DND-41 (cell line): ENCODE measurements at places on chromosomes 3 and 15.

- no peaks in the 10 kb centered on the region for H3K4me1 ChIP-seq
- no peak overlapping the region for H3K27ac ChIP-seq
- no peaks in the 10 kb centered on the region for H3K27me3 ChIP-seq
- no peak for DNase-seq
Measured at GRCh38 chr15:47551079-47551478, 166.2 kb upstream of the SEMA6D start.

DNA sequence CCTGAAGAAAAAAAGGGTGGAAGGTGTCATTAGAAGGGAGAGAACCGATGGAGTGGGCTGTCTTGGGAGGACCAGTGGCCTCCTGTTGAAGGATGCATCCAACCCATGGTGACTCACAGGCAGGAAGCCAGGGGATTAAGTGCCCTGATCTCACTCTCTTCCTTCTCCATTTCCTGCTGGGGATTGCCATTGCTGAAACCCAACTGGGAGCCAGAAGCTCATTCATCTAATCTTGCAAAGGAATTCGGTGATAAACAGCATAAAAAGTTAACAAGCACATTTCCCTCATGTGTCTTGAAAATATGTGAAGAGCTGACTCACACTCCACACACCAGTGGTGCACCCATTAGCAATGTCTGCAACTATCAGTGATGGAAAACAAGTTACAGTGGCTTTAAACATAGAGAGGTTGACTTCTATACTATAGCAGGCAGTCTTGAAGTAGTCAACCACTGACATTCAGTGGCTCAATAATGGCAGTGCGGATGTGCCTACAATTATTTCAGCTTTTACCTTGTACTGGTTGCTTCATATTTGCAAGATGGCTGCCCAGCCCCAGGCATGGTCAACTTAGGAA is 12.8 kb upstream of the CSRNP1 start:
- no peak overlapping the region for H3K27ac ChIP-seq
- DNase-seq, result no peak
- no peak overlapping the region for H3K4me3 ChIP-seq
- H3K27me3 ChIP-seq, result no peaks in the 10 kb centered on the region
- no peaks in the 10 kb centered on the region for H3K4me1 ChIP-seq

GRCh38 chr3:133197619-133198018 is 159.4 kb downstream of the TMEM108 start:
- no peak for DNase-seq
- no peaks in the 10 kb centered on the region for H3K27me3 ChIP-seq
- H3K4me1 ChIP-seq, result no peaks in the 10 kb centered on the region

GRCh38 chr3:124862006-124862405 is 25.2 kb downstream of the ITGB5 start:
- H3K27me3 ChIP-seq, result peaks cover 2% of the 10 kb centered on the region
- no peak for DNase-seq
- H3K36me3 ChIP-seq, result no peaks in the 10 kb centered on the region
- no peaks in the 10 kb centered on the region for H3K4me1 ChIP-seq

- no peaks in the 10 kb centered on the region for H3K36me3 ChIP-seq
- H3K27ac ChIP-seq, result no peak overlapping the region
- no peak for DNase-seq
- H3K4me3 ChIP-seq, result no peak overlapping the region
Measured at GRCh38 chr3:196207159-196207832, 3.9 kb downstream of the ZDHHC19 start.
